ENCODE measurements at places on chromosomes 7 and 10.
A peak's percentile ranks its signal among the peaks of the same experiment; 100 is the strongest.

DNA sequence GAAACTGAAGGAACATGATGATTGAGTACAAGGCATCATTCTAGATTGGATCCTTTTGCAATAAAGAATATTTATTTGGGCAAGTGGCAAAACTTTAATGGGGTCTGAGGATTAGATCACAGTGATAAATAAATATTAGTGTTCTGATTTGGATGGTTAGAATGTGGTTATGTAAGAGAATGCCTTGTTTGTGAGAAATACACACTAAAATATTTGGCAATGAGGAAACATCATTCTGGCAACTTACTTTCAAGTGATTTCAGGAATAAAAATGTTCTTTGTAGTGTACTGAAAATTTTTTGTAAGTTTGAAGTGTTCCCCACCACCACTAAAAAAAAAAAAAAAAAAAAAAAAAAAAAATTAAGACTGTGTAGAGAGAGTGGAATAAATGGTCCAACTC, 185.1 kb upstream of the NEBL start:
- no peak for DNase-seq

DNA sequence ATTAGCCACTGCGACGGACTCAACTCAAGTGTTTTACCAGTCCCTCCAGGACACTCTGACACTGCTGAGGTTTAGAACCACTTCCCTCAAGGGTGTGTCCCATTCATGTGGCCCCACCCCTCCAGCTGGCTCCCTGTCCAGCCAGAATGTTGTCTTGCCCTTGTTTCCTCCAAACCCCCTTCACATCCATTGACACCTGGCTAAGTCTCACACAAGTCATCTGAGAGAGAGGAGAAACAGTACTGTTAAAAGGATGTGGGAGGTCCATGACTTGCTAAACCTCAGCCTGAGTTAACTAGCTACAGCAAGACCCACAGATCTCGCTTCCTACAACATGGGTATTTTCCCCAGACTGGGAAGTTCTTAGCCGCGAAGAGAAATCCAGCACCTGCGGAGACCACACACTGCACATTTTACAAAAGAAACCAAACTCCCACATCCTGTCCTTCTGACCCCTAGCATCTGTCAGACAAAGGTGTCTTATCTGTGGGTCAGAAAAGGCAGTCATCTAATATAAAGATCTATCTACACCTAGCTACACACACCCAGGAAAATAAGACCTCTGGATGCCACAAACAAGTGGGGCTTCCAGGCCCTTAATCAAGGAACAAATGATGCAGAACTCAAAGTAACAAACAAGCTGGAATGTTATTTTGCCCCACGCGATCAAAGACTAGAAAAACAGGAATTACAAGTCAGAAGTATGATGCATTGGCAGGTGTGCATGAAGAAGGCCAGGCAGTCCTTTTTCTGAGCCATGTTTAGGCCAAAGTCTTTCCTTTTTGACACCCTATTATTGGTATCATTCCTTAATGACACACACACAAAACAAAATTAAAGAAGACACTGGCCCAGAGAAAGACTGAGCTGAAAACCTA, 13.9 kb downstream of the OSBPL3 start:
- DNase-seq = peak; percentile 44

GRCh38 chr7:36969376-36969775, 245.1 kb upstream of the AOAH start:
- peak; percentile 22 for DNase-seq

- no peak for DNase-seq
Measured at GRCh38 chr7:24831240-24831639, 74.0 kb upstream of the GSDME start.

DNA sequence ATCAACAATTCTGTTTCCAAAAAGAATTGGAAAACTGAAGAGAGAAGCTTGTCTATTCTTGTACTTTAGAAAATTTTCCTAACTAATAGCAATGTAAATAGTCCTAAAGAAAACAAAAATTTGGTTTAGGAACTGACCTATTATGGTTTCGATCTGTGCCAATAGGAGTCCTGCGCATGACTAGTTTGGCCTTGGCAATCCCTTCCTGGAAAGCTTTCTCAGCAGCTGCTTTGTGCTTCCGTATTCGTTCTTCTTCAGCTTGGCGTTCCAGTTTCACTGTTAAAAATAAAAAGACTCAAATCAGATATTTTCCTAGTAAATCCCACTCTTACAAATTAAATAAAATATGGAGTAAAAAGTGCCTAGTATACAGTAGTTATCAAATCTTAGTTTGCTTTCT, 36.6 kb downstream of the FZD9 start:
- no peak for DNase-seq

DNA sequence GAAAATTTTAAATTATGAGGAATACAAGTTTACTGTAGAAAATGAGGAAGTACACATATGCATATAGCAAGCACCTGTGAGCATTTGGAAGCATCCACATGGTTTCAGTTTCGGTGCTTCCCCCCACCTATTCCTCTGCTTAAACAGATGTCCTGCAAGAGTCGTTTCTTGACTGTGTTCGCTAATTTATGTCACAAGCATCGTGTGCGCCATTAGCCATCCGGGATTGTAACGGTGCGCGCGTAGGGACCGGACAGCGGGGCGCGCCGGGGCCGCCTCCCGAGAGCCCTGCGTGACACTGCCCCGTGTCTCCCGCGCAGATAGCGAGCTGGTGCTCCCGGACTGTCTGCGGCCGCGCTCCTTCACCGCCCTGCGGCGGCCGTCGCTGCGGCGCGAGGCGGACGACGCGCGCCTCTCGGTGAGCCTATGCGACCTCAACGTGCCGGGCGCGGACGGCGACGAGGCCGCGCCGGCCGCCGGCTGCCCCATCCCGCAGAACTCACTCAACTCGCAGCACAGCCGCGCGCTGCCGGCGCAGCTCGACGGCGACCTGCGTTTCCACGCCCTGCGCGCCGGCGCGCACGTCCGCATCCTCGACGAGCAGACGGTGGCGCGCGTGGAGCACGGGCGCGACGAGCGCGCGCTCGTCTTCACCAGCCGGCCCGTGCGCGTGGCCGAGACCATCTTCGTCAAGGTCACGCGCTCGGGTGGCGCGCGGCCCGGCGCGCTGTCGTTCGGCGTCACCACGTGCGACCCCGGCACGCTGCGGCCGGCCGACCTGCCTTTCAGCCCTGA, 90.9 kb downstream of the NEURL1 start:
- peak; percentile 82 for DNase-seq

GRCh38 chr7:151061213-151062110, 2.1 kb downstream of the SLC4A2 start:
- no peak for DNase-seq

DNA sequence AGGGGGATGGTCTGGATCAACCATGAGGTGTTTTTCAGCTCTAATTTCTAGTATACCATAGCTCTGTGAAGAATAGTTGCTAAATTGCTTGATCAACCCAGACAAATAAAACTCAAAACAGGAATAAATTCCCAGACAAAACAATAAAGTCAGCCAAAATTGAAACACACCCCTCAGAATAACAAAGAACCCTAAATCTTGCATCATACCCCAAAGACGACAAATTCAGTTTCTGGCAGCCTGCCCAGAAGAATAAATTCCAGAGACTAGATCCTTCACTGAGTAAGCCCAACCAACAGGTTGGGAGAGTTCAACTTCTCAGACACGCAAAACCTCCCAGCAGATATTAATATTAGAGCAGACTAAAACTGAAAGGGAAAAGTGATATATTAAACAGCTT, 11.2 kb upstream of the SEM1 start:
- DNase-seq = no peak

- no peak for DNase-seq
Measured at GRCh38 chr7:34124765-34125164, 219.4 kb downstream of the BMPER start.

DNA sequence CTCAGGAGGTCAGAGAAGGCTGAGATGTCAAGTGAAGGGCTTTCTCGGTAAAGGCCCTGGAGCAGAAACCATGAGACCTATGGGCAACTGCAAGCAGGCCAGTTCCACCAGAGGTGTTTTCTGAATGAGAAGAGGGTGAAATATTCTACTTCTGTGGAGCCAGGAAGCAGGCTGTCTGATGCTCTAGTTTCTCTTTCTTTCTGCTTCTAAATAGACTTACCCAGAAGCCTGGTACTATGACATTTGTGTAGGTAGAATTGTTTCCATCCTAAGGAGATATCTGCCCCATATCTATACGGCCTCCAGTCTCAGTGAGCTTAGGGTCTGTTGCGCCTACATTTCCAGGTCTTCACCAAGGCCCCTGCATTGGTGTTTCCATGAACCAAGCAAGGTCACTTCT, 73.4 kb upstream of the CC2D2B start:
- DNase-seq = no peak
